T-helper 1 cell (primary cell): ENCODE measurements at places on chromosomes 5 and 9.

GRCh38 chr5:95822043-95822541 is 434 bp downstream of the GLRX start:
- DNase-seq: peak; percentile 28

- no peak for DNase-seq
Observed at GRCh38 chr5:20833081-20833627, 845.2 kb upstream of the CDH18 start.

DNA sequence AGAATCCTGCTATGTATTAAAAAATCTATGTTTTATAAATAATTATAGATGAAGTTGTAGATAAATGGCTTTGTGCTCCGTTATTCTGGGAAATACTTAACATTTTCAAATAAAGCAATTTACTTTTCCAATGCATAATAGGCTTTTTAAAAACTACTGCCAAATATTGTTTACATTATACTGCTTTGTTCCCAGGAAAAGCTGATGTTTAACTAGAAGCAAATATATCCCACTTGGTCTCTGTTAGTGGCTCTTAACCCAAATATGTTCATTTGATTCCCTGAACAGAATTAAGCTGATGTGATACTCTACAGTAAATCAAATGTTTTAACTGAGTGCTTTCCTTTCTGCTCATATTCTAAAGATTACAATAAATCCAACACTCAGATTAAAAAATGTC is 326.3 kb downstream of the SLCO4C1 start:
- no peak for DNase-seq

DNA sequence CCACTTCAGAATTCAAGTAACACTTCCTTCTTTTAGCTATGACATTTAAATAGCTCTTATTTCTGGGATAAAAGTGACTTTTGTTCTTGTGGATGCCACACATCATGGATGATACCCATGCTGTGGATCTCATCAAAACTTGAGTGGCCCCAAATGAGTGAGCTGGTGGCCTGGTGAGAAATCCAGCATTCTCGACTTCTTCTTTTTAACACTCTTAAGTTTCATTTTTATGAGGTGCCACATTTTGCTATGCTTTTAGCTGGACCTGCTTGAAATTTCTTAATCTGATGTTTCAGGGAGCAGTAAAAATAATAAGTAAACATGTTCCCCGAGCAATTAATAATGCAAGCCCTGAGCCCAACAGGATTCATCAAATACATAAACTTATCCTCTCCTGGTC is 384.8 kb upstream of the MEF2C start:
- no peak for DNase-seq

DNA sequence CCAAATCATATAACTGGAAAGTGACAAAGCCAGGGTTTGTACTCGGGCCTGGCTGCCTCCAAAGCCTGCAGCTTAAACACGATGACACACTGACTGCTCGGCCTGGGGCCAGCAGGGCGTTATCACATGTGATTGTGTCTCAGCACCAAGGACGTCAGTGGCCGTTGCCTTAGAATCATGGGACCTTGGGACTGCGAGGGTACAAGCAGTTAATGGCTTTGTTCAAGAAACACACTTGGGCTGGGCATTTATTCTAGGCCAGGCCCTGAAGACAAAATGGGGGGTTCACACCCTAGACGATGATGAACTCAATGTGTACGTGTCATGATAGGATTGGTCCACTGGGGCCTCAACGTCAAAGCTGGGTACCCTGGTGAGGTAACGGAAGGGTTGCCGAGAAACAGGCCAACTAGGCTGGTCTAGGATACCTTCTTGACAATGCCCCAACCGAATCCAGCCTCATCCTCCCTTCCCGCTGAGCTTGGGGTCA is 13.0 kb downstream of the SH3PXD2B start:
- DNase-seq: no peak

- no peak for DNase-seq
Observed at GRCh38 chr9:125638239-125639045, 68.6 kb downstream of the MAPKAP1 start.

GRCh38 chr5:555058-555623 is 30.9 kb upstream of the SLC9A3 start:
- no peak for DNase-seq

DNA sequence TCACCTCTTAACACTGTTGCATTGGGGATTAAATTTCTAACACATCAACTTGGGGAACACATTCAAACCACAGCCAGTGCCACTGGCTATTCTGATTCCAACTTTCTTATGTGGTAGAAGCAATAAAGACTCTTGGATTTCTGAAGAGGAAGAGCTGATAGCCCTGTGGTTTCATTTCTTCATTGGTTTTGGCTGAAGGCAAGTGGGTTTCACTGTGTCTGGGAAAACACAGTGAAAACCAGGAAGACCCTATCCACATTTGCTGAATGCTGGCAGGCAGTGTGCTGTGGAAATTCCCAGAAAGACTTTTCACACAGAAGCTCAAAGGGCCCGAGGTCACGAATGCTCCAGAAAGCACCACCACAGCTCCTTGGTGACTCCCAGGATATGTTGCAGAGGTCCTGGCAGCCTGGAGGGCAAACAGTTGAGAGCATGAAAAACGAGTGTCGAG is 67.1 kb downstream of the DAPK1 start:
- no peak for DNase-seq

- no peak for DNase-seq
Observed at GRCh38 chr5:88886252-88886651, 3.3 kb upstream of the MEF2C start.

DNA sequence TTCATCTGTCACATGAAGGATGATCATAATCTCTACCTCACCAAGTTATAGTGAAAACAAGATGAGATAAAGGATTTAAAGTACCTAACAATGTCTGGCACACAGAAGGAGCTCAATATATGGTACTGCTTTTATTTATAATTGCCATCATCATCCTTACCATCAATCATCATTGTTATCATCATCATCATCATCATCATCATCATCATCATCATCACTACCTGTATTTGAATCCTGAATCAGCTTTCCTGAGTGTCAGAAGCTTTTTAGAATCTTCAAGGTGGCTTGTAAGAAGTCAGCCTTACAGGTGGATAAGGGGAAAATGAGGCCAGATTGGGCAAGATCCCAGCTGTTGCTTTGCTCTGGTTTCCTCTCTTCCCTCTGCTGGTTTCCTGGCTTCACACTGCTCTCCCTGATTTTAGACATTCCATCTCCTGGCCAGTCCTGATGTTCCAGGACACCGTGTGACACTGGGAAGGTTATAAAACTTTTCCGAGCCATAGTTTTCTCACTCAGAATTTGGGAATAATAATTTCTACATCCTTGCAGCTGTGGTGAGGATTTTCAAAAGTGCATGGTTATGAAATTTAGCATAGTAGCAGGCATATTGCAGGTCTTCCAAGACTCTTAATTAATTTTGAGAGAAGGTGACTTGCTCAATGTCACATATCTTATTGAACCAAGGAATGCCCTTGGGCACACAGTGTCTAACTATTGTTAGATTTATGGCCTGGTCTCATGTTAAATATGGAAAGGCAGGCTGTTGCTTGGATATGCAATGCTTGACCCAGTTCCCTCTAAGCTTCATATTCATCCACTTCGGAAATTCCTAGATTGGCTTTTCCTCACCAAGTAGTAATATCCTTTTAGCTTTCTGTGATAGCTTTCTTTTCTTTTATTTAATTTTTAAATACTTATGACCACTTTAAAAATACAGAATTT is 160.7 kb downstream of the TMEM38B start:
- DNase-seq: no peak

DNA sequence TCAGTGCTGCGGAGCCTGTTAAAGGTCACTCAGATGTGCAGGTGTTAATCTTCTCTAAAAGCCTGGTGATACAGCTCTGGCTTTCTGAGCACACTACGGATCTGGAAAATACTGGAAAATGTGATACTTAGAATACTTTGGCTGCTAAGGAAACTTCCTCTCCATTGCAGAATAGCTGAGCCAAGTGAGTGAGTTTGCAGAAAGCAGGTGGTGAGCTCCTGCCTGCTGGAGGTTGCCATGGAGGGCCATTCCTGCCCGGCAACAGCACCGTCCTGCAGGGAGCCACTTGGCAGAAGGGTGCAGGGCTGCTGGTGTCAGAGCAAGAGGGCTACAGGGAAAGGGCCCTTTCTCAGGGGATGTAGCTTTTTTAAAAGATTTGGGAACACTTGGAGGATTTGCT is 40.7 kb downstream of the SECISBP2 start:
- no peak for DNase-seq
